GM18507 (cell line): ENCODE measurements at places on chromosomes 11 and 22.
A peak's percentile ranks its signal among the peaks of the same experiment; 100 is the strongest.

DNA sequence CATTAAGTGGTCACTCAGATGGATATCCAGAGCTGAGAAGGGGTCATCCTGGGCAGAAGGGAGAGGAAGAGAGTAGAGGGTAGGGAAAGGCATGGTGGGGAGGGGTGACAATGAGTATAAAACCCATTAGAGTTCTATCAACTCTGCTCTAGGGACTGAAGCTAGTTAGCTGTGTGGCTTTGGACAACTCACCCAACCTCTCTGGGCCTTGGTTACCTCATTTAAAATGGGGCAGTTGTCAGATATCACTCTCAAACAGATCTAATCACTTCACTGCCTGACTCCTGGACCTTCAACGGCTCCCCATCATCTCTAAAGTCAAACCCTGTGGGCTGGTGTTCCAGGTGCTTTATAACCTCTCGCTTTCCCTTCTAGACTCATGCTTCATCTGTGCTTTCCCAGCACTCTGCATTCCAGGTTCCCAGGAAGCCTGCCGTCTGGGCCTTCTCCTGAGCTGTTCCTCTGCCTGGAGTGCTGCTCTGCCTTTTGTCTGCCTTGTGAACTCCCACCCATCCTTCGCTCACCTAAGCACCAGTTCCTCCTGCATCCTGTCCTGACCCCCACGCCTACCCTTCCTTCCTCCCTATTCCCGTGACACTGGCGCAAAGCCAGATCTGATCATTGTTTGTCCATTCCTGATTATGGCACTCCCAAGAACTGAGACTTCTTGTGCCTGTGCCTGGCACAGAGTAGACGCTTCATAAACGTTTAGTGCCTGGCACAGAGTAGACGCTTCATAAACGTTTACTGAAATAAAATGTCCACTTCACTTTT is 22.3 kb upstream of the KCNJ11 start:
- no peak for DNase-seq

- DNase-seq: no peak
These were observed 120.3 kb upstream of the ARHGAP20 start for GRCh38 chr11:110832539-110832938.

- no peak for DNase-seq
These were observed 66.3 kb downstream of the ZC3H12C start for GRCh38 chr11:110159476-110159875.

DNA sequence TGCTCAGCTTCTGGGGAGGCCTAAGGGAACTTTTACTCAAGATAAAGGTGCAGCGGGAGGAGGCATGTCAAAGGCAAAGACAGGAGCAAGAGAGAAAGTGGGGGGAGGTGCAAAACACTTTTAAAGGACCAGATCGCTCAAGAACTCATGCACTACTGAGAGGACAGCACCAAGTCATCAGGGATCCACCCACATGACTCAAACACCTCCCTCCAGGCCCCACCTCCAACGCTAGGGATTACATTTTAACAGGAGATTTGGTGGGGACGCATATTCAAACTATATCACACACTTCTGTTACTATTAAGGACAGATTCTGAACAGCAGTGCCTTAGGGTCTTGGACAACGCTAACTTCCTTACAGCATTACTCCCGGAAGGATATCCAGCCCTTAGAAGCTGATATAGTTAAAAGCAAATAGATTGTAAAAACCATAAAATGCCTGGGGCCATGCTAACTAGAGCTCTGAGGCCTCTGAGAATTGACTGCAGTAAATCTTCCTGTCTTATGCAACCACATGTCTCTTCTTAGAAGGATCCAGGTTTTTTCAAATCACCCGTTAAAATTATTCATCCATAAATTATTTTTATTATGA is 16.7 kb upstream of the ZC3H12C start:
- DNase-seq: no peak

DNA sequence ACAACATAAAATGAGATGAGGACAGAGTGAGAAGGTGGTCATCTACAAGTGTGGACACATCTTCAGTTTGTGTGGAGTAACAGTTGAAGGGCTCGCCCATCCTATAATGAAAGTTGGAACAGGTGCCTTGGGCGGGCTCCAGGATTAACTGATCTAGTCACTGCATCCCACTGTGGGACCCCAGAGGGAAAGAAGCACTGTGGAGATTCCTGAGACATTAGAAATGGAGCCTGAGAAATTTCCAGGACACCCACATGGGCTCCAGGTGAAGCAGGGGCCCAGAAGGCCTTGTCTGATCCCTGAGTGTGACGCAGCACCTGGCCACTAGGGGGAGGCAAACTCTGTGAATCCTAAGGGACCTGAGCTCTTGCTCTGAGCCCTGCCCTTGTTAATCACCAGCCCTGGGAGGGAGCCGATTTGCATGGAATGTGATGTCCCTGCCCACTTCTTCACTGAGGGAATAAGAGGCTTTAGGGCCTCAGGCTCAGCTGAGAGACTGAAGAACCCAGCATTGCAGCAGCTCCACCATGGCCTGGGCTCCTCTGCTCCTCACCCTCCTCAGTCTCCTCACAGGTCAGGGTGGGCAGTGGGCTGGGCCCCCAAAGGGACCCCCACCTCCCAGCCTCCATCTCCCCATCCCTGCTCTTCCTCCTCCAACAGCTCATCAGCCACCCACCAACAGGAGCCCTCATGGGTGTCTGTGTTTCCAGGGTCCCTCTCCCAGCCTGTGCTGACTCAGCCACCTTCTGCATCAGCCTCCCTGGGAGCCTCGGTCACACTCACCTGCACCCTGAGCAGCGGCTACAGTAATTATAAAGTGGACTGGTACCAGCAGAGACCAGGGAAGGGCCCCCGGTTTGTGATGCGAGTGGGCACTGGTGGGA is 98.4 kb downstream of the VPREB1 start:
- DNase-seq: peak; percentile 59

- no peak for DNase-seq
These were observed 623.6 kb downstream of the BRD1 start for GRCh38 chr22:49203859-49204598.

GRCh38 chr11:108592591-108593213 is 866 bp downstream of the EXPH5 start:
- peak; percentile 8 for DNase-seq

GRCh38 chr22:47878460-47878859 is 1116.0 kb downstream of the TBC1D22A start:
- no peak for DNase-seq

GRCh38 chr11:118322721-118323120 is 18.2 kb downstream of the CD3E start:
- DNase-seq: no peak

- no peak for DNase-seq
These were observed 39.7 kb upstream of the AKIP1 start for GRCh38 chr11:8871171-8871775.

GRCh38 chr11:128416976-128417375 is 170.4 kb downstream of the ETS1 start:
- no peak for DNase-seq

- no peak for DNase-seq
These were observed 24.0 kb upstream of the YWHAH start for GRCh38 chr22:31920306-31920705.

DNA sequence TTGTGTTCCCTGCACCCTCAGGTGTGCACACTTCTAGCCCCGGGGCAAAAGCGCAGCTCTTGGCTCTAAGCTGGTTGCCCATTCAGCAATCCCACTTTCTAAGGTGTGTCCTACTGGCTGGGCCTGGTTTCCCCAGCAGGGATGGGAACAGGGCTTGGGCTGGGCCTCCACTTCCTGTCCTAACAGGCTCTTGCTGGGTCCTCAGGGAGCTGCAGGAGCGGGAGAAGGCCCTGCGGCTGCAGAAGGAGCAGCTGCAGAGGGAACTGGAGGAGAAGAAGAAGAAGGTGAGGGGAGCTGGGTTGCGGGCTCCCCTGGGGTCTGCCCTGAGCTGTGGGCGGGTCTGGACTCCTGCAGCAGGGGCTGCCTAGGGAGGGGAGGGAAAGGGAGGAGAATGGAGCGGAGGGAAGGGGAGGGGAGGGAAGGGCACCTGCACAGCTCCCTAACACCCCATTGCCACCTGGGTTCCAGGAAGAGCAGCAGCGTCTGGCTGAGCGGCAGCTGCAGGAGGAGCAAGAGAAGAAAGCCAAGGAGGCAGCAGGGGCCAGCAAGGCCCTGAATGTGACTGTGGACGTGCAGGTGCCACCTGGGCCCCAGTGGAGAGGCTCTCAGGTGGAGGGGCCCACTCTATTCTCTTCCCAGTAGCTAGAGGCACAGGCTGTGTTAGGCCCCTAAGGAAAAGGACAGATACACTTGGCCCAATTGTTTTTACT is 24.6 kb downstream of the INCENP start:
- DNase-seq: no peak

DNA sequence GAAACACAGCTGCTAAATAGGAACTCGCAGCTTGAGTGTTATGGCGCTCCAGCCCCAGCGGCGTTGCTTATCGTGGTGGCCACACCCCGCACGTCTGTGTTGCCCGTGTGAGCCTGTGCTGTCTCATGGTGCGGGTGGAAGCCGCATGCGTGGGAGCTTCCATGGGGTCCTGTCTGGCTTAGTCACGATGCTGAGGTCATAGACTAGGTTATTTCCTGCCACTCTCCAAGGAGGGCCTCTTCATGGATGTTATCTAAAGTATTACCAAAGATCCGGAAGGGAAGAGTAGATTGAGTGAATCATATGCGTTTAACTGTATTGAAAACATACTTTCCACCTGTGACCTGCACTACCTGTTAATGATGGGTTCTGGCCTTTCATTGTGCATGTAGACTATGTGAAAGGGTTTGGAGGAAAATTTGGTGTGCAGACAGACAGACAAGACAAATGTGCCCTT is 21.7 kb downstream of the CTTN start:
- DNase-seq: no peak

- no peak for DNase-seq
These were observed 35.7 kb downstream of the DAGLA start for GRCh38 chr11:61715867-61716266.

DNA sequence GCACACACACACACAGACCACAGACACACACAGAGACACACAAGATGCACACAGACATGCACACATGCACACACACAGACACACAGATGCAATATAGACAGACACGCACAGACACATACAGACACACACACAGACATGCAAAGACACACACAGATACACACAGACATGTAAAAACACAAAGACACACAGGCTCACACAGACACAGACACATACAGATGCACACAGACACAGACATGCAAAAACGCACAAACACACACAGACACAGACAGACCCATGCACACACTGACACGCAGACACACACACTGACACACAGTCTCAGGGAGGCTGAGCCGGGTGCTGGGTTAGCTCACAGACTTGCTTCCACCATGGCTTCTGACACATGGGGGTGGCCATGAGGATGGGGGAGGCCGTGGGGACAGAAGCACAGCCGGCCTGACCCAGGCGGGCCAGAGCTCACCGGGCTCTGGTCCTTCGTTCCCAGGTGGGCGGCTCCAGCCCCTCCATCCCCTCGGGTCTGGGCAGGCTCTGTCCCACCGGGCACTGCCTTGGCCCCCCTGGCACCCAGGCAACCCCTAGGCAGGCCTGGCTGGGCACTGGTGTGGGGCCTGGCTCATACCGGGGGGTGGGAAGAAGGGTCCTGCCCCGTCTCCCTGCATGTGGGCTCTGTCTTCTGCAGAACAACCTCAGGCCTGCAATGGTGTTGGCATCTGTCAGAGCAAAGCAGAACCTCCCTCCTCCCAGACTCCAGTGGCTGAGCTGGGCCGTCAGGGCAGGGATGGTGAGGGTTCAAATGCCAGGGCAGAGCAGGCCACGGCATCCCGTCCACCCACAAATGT is 1489.5 kb downstream of the BRD1 start:
- no peak for DNase-seq

DNA sequence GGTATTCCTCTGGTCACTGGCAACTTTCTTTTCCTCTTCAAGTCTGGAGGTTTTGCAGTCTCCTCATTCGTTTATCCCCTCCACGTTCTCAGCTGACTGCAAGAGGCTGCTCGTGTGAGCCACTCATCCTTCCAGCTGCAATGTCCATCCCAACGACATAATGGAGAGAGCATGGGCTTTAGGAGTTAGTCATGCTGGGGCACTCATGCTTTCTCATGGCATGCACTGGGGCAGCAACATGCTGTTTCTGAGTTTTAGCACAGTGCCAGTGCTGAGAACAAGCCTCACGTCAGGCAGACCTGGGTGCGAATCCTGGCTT is 7.1 kb downstream of the DCPS start:
- no peak for DNase-seq

DNA sequence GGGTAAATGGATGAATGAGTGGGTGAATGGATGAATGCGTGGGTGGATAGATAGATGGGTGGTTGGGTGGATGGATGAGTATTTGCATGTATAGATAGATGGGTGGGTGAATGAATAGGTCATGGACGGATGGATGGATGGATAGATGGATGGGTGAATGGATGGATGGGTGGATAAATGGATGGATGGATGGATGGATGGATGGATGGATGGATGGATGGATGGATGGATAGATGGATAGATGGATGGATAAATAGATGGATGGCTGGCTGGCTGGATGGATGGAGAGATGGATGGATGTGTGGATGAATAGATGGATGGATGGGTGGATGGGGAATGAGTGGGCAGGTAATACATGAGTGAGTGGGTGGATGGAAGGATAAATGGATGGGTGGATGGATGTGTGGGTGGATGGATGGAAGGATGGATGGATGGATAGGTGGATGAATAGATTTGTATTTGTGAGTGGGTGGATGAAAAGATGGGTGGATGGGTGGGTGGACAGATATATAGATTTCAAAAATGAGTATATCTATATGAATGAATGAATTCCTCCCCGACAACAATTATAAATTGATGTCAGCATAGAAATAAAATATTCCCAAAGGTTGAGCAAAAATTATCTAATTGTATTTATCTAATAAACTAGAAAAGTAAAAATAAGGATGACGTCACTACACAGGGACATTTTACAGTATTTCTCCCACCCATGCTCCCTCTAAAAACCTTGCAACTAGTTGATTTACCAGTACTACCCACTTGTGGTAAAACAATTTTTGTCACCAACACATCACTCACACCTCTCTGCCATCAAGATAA is 563 bp upstream of the CRTAM start:
- no peak for DNase-seq

DNA sequence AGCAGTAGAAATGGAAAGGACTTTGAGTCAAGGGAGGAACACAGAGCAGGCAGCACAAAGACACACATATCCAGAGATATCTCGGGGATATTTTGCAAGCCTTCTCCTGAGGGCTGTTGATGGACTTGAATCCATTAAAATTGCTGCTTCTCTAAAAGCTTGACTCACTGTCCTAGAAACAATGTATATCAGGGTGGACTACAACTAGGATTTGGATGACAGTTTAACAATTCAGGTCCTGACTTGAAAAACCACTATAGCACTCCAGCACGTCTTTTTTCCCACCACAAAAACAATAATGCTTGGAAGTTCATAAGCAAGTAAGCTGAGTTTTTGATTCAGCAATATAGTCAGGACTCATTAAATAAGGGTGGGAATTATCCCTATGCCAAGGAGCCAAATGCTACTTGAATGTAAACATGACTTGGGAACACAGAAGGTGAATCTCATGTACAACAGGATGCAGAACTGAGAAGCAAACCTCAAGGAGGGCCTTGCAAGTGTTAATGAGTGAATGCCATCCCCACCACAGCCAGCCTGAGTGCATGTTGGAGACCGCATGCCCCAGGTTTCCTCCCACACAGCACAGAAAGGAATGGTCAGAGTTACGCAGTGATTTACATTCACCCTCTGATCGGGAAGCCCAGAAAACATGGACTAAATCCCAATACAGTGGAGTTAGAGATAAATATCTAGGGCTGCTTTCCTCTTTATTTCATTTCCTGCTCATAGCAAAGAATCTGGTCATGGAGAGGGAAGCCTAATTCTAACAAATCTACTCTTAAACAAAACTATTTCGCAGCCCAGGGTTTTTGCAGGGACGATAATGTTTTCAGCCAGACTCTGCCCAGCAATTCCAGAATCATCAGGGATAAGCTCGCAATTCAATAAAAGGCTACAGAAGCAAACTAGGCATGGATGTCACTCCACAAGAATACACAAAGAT is 98.4 kb upstream of the OR9G4 start:
- no peak for DNase-seq
